ENCODE measurements at places on chromosomes 1 and 21.

DNA sequence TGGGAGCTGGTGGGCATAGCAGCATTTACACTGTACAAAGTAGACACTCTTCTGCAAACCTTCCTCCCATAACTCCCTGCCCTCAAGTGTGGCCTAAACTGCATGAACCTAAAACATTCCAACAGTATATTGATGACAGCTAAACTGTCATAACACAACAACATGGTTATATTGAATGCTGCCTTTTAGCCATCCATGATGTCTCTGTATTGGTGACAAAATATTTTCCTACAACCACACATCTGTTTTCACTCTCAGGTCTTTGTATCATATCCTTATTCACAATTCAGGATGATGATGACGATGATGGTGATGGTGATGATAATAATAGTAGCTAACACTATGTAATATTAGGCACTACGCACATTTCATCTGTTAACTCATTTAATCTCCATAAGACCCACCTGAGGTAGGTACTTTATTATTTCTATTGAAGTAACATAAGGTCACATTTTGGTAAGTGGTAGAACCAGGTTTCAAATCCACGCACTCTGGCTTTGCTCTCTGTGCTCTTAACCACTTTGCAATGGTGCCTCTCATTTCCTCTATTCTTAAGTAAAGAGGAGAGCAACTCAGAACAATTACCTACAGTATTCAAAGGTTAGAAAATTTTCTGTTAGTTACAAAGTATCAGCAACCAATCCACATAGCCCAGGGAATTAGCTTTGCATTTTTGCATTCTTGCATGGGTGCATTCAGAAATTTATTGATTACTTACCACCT lies 185.1 kb upstream of the LMO4 start:
- no peak for DNase-seq

DNA sequence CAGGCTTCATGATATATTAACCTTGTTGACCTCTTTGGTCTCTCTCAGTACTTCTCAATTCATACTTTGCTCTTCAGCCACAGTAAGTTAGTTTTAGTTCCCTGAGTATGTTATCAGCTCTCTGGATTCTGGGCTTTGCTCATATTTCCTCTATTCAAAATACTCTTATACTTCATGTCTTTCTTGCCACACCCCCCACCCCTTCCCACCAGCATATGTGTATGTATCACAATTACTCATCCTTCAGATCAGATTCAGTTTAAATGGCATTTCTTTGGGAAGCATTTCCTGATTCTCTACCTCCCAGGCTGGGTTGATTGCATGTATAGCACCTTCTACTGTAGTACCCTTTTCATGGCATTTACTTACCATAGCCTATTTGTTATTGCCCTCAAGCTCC lies 28.3 kb downstream of the SLC30A7 start:
- DNase-seq = no peak

DNA sequence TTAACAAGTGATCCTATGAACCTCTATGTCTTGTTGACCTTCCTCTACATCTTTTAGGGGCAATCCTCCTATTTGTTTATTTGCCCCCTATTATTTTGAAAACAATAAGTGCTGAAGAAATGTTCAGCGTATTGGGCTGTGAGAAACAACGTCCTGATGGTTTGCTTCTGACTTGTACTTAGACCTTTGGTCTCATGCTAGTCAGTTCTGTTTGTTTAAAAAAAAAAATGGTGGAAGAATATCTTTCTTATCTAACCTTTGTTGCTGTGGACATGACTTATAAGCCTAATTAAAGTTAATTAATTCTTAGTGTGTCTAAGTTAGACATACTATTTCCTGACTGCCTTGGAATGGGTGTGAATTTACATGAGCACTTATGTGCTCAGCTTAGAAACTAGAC lies 20.7 kb downstream of the ATP1A1 start:
- no peak for DNase-seq

DNA sequence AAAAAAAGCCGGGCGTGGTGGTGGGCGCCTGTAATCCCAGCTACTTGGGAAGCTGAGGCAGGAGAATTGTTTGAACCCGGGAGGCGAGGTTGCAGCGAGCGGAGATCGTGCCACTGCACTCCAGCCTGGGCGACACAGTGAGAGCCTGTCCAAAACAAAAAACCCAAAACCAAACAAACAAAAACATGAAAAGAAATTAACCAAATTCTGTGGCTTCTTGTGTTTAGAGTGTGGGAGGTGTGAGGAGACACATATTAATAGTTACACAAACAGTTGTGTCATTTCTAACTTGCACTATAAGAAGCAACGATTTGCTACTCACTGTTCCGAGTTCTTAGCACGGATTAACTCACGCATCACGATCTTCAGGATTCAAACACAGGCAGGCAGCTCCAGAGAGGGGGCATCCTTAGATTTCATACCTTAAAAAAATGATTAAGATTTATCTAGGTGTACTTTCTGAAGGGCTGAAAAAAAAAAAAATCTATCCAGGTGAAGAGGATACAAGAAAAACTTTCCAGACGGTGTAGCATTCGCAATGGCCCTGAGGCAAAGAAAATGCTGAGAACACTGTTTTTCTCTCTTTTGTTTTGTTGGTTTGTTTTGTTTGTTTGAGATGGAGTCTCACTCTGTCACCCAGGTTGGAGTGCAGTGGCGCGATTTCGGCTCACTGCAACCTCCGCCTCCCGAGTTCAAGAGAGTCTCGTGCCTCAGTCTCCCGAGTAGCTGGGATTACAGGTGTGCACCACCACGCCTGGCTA lies 713 bp upstream of the HMGCL start:
- peak; percentile 16 for DNase-seq

- no peak for DNase-seq
Observed at GRCh38 chr1:179252606-179253005, 23.1 kb upstream of the ABL2 start.

- peak; percentile 97 for DNase-seq
Observed at GRCh38 chr1:1069056-1069710, 4.9 kb downstream of the RNF223 start.

GRCh38 chr1:106956721-106957120 lies 99.8 kb upstream of the PRMT6 start:
- DNase-seq = no peak

GRCh38 chr1:215617979-215618378 lies 50.9 kb downstream of the KCTD3 start:
- DNase-seq = no peak

- no peak for DNase-seq
Observed at GRCh38 chr1:234659538-234659937, 49.6 kb upstream of the IRF2BP2 start.

GRCh38 chr1:236523704-236524141 lies at the start of gene LGALS8:
Gene LGALS8 (plus strand): TSS chr1:236523982. CDS start chr1:236526071, 2,089 bp downstream.
- peak; percentile 68 for DNase-seq

DNA sequence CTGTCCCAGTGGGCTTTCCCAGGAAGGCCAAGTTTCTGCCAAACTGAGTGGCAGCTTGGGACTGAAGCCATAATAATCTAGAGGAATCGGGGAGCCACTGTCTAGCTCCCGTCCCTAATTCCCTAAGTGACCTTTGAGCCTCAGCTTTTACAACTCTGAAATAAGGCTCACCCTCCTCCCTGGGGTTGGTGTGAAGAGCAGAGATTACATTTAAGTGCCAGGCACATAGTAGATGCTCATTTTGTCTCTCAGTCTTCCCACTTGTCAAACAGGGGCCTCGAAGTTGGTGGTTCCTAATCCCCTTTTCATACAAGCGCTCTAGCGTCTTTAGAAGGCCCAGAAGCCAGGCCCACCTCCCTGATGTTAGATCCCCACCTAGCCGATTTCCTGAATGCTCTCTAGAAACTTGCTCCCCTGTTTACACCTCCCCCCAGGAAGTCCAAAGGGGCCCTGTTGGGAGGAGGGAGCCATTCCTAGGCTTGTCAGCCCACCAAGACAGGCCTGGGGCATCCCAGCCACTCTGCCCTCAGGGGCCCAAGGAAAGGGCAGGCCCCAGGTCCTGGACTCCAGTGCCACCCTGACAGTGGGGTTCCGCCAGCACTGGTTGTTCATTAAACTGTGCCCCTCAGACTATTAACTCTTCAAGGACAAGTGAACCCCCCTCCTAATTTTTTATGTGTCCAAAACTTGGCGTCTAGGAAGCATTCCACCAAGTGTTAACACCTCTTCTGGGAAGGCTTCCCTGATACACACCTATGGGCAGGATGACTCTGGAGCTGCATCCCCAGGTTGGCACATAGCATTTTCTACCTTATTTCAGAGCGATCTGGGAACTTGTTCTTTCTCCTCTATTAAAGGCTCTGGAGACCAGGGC lies 49.3 kb upstream of the ECE1 start:
- DNase-seq = no peak

DNA sequence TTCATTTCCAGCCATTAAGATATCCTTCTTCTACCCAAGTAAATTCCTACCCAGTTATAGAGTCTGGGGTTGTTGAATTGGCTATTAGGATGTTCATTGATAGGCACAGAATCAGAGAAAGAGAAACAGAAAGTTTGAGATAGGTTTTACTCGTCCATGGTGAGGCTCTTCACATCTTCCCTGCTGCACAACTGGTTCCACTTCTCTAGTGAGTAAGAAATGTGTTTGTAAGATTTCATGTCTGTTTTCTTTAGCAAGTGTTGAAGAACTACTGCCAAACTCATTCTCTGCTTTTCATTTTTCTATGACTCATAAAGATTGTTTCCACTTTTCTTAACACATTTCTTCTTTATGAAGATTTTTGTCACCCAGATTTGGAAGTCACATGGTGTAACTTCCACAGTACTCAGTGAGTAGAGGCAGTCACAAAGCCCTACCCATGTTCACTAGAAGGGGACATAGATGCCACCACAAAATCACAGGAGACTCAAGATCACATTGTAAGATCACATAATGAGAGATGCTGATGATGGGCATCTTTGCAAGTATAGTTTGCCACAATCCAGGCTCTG lies 152.3 kb downstream of the SNX7 start:
- no peak for DNase-seq

GRCh38 chr1:233463333-233463732 lies 135.8 kb downstream of the MAP3K21 start:
- DNase-seq = no peak

GRCh38 chr1:167854184-167854583 lies 59.8 kb downstream of the ADCY10 start:
- no peak for DNase-seq

DNA sequence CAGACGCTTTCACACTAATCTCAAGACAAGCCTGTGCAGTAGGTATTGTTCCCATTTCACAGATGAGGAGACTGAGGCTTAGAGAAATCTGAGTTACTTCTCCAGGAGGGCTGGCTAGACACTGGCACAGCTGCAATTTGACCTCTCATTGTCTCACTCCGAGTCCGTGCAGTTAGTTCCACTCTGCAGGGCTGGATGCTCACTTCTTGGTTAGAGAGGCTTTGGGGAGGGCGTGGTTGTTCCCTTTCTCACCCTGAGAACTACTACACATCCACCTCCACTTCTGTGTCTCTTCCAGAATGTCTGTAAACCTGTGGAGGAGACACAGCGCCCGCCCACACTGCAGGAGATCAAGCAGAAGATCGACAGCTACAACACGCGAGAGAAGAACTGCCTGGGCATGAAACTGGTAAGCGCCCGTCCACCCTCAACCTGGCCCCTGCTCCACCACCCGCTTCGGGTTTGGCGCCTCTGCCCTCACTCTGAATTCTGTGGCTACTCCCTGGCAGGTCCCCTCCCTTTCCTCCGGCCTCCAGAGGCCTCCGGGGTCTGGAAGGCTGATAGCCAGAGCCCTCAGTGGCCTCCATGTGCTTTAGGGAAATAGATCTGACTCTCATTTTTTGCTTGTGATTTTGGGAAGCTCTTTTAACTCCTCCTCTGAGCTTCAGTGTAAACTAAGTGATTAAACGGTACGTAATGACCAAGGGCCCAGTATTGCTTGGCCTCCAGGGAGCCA lies 29.1 kb downstream of the EIF2D start:
- DNase-seq = peak; percentile 77

DNA sequence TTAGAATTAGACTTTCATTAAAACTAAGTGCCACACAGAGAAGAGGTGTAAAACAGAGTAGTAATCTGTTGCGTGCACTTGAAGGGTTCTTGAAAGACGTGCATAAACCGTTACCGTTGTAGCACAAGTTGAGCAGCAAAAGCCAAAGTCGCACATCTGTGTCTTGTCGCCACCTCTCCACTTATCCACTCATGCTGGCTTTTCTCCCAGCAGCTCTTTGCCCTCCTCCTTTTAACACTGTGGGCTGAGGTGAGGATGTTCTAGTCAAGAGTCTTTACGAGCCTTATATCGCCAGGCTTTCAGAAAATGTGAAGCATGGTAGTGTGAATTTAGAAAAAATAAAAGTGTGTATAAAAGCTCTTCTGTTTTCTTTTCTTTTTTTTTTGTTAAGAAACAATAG lies 48.0 kb downstream of the NR5A2 start:
- DNase-seq = no peak

- DNase-seq = no peak
Observed at GRCh38 chr1:44294588-44295007, 60.5 kb downstream of the ERI3 start.

DNA sequence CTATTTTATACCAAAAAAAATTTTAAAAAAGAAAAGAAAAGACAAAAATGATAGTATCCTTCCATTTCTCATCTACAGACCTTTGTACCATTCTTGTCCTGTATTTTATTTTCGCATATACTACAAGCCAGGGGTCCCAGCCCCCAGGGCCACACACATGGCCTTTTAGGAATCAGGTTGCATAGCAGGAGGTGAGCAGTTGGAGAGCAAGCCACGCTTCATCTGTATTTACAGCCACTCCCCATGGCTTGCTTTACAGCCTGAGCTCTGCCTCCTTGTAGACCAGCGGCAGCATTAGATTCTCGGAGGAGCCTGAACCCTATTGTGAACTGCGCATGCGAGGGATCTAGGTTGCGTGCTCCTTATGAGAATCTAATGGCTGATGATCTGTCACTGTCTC lies 39.8 kb downstream of the RASSF5 start:
- DNase-seq = no peak

- no peak for DNase-seq
Observed at GRCh38 chr1:110148961-110149360, 1.3 kb upstream of the SLC6A17 start.

DNA sequence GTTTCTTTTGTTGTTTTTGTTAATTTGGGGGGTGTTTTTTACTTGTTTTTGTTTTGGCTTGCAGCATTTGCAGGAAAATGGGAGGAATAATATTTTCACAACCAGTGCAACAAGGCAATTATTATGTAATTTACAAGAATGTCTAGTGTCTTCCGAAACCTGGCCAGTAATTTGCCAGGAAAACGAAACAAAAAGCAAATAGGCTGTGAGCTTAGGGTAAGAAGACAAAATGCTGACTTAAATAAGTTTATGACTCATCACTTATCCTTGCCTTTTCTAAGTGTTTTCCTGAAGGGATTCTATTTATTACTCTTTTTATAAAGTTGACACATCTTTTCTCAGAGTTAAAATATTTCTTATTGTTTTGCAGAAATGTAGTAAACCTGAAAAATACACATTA lies 49.8 kb downstream of the KCNT2 start:
- no peak for DNase-seq
